Stimulated activated CD4-positive, alpha-beta T cell treated with anti-CD3 and anti-CD28 coated beads, Interleukin-4, amount 100 ng/mL, for 4 hours (primary cell): ENCODE measurements at places on chromosomes 5 and 9.
A peak's percentile ranks its signal among the peaks of the same experiment; 100 is the strongest.

DNA sequence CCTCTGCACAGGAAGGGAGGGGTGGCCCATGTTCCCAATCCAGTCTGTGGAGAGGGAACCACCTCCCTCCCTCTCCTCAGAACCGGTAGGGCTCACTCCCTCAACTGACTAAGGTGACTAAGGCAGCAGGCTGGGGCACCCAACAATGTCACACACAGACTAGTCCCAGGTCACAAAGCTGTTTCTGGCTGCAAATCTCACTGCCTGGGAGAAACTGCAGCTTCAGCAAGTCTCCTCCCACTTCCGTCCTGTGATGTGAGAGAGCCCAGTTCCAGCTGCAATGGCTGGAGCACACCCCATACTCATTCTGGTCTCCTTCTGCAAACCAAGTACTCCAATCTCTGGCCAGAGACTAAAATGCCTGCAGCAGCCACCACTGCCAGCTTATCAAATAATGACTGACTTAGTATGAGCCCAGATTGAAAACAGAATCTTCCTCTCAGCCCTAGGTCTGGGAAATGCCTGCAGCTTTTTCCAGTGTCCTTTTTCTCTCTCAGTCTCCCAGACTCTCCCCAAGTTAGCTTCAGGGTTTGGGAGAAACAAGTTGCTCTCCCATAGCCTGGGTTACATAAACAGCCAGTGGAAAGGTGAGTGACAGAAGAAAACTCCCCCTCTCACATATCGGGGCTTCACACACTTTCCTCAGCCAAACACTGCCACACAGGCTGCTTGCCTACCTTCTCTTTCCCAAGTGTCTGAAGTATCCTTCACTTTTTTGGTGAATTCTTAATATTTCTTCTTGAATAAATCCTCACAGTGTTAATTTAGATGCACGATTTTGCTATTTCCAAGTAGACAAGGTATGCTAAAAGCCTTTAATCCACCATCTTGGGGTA is 247.4 kb upstream of the RASA1 start:
- peak; percentile 15 for DNase-seq

GRCh38 chr5:131974016-131974415 is 28.6 kb upstream of the MEIKIN start:
- no peak for DNase-seq

DNA sequence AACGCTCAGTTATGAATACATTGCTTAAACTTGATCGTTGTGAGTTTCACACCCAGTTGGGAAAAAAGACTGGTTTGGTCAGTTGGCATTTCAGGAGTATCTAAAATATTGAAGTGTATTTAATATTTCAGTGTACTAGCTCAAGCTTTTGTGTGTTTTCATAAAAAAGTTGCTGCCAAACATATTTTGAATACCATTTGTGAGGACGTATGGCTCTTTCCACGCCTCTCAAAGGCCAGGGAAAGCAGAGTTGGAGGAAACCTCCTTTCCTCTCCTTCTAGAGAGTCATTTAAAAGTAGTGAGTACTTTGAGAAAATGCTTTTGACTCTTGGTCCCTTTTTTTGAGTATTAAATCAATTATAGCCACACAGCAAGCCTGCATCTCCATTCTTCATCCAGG is 43.2 kb upstream of the ANKRD33B start:
- DNase-seq = no peak

DNA sequence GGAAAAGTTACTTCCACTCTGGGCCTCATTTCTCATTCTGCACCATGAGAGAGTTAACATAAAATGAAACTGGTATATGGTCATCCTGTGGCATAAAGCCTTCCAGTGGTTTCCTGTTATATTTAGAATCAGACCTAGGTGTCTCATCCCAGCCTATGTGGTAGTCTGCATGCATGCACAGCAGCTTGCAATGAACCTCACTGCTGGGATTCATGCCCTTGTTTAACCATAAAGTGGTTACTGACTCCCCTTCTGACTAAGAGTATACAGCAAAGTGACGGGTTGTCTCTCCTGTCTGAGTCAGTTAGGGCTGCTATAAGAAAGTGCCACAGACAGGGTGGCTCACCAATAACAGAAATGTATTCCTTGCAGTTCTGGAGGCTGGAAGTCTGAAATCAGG is 14.7 kb upstream of the TDRD7 start:
- no peak for DNase-seq

DNA sequence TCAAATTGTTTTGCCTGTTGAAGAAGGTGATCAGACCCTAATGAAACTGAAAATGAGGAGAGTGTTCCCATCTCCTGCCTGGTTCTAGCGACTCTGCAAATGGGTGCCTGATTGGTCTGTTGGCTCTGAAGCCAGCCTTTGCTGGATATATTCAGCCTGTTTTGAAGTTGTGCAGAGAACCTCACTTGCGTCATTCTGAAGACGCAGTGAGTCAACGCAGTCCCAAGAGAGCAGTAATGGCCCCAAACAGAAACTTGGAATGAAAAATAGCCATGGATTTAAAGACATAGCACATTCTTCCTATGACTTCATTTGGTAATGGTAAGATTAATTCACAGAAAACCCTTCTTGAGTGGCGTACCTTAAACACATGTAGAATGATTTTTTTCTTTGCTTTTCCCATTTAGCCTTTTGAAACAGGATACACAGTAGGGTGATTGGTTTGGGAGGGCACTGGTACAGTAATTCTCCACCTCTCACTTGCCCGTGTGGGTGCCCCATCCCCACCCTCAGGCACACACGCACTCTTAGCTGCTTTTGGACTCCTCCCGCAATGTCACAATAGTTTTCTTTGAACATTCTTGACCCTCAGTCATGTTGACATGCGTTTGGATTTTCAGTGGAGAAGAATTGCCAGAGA is 54.1 kb upstream of the ABL1 start:
- DNase-seq = no peak

DNA sequence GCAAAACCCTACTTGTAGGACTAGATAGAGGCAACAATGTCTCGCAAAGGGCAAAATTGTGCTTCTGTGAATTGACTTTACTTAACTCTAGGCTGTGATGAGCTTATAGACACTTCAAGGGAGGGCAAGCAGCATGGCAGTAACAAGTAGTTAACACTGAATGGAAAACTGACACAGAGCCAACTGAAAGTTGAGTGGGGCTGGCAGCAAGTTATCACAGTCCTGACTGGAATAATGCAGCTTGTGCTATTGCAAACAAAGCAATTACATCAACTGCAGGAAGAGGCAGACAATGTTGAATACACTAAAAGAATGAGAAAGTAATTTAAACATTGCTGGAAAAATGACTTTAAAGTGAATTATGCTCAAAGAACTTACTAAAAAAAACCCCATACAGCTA is 62.2 kb downstream of the RNF38 start:
- DNase-seq = no peak

- no peak for DNase-seq
Observed at GRCh38 chr9:91415290-91415689, 8.3 kb downstream of the NFIL3 start.
